Kidney epithelial cell (primary cell): ENCODE measurements at places on chromosomes 5 and 9. TPM values are rescaled to one million over a fixed set of nuclear protein-coding genes. Genes with fewer than 3 reads are reported as not detected.

SPATA31D4 gene
- not detected in 2 replicates for total RNA-seq

CD274 gene
- 6.6 and 7.7 TPM in 2 replicates for total RNA-seq

PCA3 gene
- total RNA-seq = not detected in 2 replicates

IL11RA gene
- 5.9 and 11.6 TPM in 2 replicates for total RNA-seq

IER5L gene
- total RNA-seq = 51.8 and 60.4 TPM in 2 replicates

BASP1 gene
- total RNA-seq = 101 and 120 TPM in 2 replicates

SOX30 gene
- total RNA-seq = 0.08 TPM in 1 of 2 replicates, not detected in the other

SLC4A9 gene
- 0.07 TPM in 1 of 2 replicates, not detected in the other for total RNA-seq

ZNG1C gene
- 19.4 and 19.9 TPM in 2 replicates for total RNA-seq

MVB12B gene
- 13.1 and 15.8 TPM in 2 replicates for total RNA-seq

PCDHGB4 gene
- total RNA-seq = 6.4 and 9.2 TPM in 2 replicates

DHFR gene
- 13.0 and 18.5 TPM in 2 replicates for total RNA-seq

IDNK gene
- 3.6 and 6.8 TPM in 2 replicates for total RNA-seq

CDH9 gene
- total RNA-seq = not detected in 2 replicates

MARCOL gene
- not detected in 2 replicates for total RNA-seq

TNPO1 gene
- total RNA-seq = 111 and 118 TPM in 2 replicates

PRUNE2 gene
- 0.41 and 1.0 TPM in 2 replicates for total RNA-seq

PLPP7 gene
- total RNA-seq = 2.6 and 4.6 TPM in 2 replicates

SV2C gene
- total RNA-seq = under 0.01 and 0.04 TPM in 2 replicates

PCDHA13 gene
- 0.21 TPM in 1 of 2 replicates, not detected in the other for total RNA-seq

PPWD1 gene
- 19.6 and 22.9 TPM in 2 replicates for total RNA-seq

ZDHHC11B gene
- 0.25 and 0.55 TPM in 2 replicates for total RNA-seq

FUT7 gene
- not detected in 2 replicates for total RNA-seq

PAPPA gene
- total RNA-seq = 15.4 and 15.5 TPM in 2 replicates

ST8SIA4 gene
- total RNA-seq = 0.21 and 2.3 TPM in 2 replicates

TMEM252 gene
- total RNA-seq = not detected in 2 replicates

GABRA6 gene
- not detected in 2 replicates for total RNA-seq

TAF11L10 gene
- total RNA-seq = not detected in 2 replicates

AK6 gene
- 19.5 and 25.9 TPM in 2 replicates for total RNA-seq

MSMP gene
- total RNA-seq = not detected in 2 replicates

CD74 gene
- total RNA-seq = 119 and 126 TPM in 2 replicates

SH3TC2 gene
- 7.9 and 8.4 TPM in 2 replicates for total RNA-seq

HCN1 gene
- total RNA-seq = not detected in 2 replicates

C9 gene
- total RNA-seq = not detected in 2 replicates

CA9 gene
- 0.04 and 0.27 TPM in 2 replicates for total RNA-seq

IFNA21 gene
- total RNA-seq = not detected in 2 replicates

LCN1 gene
- not detected in 2 replicates for total RNA-seq

NEK6 gene
- total RNA-seq = 17.8 and 22.7 TPM in 2 replicates

LCN6 gene
- not detected in 2 replicates for total RNA-seq

FABP6 gene
- total RNA-seq = not detected in 2 replicates

PCDHB6 gene
- total RNA-seq = 0.67 and 0.68 TPM in 2 replicates
